Urothelium cell line (cell line): ENCODE measurements at places on chromosomes 5 and 9.

DNA sequence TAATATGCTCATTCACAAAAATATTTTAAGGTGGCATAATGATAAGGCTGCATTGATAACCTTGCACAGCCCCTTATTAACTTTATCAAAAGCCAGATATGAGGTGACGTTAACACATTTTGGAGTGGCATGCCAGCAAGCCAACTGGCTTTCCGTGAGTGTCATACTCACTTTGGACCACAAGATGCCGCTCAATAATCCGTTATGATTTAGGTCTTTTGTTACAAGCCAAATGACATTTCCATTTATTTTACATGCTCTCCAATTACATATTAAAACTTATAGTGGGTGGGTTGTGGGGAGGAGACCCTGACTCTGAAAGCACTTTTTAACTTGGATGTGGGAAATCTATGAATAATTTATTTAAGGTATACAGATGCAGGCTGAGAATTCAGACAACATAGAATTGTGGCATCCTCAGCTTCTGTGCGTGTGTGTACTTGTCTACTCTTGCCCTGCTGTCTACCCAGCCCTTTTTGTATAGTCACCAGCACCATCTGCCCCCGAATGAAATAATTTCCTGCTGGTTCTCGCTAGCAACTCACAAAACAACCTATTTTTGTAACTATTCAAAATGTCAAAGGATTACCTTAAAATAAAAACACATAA, 305.1 kb downstream of the PSAT1 start:
- DNase-seq, result peak; percentile 37

GRCh38 chr5:174352681-174353080, 307.2 kb downstream of the NSG2 start:
- no peak for DNase-seq

- DNase-seq, result no peak
Measured at GRCh38 chr5:127995556-127995955, 88.0 kb upstream of the SLC12A2 start.

DNA sequence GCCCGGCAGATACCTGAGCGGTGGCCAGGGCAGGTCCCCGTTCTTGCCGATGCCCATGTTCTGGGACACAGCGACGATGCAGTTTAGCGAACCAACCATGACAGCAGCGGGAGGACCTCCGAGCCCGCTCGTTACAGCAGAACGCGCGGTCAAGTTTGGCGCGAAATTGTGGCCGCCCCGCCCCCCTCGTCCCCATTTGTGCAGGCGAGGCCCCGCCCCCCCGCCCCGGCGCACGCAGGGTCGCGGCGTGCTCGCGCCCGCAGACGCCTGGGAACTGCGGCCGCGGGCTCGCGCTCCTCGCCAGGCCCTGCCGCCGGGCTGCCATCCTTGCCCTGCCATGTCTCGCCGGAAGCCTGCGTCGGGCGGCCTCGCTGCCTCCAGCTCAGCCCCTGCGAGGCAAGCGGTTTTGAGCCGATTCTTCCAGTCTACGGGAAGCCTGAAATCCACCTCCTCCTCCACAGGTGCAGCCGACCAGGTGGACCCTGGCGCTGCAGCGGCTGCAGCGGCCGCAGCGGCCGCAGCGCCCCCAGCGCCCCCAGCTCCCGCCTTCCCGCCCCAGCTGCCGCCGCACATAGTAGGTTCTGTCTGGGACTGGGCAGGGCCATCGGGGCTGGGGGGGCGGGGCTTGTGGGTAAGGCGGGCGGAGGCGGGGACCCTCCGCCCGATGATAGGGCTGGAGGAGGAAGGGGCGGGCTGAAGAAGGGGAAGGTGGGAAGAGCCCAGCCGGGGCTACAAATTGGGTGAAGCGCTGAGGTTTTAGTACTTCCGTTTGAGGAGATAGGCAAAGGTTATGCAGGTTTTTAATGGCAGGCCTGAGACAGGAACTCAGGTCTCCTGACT, at the start of the genes DHFR and MSH3:
TSS of gene DHFR (minus strand) at position 593 of the 840 bp plus-strand sequence. CDS start at position 99, 494 bp downstream.
TSS of gene MSH3 (plus strand) at position 262 of the 840 bp plus-strand sequence. CDS start at position 338, 76 bp downstream.
- DNase-seq, result peak; percentile 95

DNA sequence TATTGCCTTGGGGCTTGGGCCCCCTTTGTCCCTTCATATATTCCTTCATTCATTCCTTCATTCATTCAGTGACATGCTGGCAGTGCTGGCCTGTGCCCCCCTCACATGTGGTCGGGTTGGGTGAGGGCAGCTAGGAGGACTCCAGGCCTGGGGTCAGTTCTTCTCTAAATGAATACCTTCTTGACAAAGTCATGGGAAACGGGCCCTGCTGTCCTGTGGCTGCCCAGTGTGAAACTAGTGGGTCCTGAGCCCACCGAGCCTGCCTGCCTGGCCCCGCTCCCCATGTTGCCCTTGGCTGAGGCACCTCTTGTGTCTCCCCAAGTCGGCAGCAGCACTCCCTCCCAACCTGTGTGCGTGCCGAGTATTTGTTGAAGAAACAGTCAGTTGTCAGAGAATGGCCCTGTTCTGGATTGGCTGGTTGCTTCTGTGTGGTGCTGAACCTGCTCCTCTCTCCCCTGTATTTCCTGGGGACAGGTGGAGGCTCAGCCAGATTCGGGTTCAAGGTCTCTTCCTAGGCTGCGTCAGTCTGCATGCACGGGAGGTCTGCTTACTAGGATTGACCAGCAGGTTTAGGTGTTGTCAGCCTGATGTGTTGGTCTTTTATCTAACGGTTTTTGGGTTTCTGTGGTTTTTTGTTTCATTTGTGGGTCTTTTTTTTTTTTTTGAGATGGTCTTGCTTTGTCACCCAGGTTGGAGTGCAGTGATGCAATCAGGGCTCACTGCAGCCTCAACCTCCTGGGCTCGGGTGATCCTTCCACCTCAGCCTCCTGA, 3.0 kb upstream of the CEL start:
- no peak for DNase-seq

GRCh38 chr5:127744241-127744640, 41.0 kb downstream of the CCDC192 start:
- no peak for DNase-seq

DNA sequence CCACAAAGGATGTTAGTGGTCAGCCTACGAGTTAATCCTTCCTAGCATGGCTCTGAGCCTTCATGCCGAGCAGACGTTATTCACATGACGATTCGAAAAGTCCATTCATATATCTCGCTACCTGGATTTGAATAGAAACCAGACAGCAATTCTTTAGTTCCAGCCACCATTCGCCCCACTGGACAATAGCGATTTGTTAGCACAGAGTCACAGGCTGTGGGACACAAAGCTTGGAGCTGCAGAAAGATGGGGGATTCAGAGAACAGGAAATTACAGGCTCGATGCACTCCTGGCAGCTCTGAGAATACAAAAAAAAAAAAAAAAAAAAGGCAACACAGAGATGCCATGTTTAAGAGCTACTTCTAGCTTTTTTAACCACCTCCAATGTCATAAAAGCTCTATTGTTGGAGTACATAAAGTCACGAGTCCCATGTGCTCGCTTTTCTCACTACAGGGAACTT, 110.7 kb downstream of the NR6A1 start:
- DNase-seq, result peak; percentile 36

DNA sequence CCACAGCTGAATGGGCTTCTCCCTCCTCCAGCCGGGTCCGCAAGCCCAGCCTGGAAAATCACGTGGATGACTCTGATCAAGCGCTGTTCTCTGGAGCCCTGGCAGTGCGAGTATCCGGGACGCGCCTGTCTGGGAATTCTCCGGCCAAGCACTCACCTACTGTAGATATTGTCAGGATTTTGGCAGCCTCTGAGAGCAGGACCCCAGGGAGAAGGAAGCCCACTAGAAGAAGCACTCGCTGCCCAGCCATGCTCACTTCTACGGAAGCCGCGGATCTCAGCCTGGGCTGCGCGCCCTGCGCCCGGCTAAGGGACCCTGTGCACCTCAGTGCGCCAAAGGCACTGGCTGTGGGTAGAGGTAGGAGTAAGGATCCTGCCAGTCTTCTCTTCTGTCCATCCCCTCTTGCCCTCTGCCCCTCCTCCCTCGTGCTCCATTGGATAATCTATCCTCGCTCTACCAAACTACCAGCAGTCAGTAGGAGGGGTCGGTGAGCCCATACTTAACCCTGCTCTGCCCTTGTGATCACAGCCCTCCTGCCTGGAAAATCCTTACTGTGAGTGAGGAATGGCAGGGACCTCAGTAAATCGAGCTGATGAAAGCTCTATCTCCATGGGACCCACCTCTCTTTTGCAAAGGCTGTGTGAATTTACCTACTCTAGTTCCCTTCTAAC, at the start of gene UGT3A2:
TSS of gene UGT3A2 (minus strand) at position 343 of the 671 bp plus-strand sequence. CDS start at position 250, 93 bp downstream.
- no peak for DNase-seq

- no peak for DNase-seq
Measured at GRCh38 chr5:112165897-112166737, 253.0 kb downstream of the EPB41L4A start.

- DNase-seq, result peak; percentile 49
Measured at GRCh38 chr5:126339215-126339805, 83.9 kb upstream of the GRAMD2B start.

- DNase-seq, result no peak
Measured at GRCh38 chr9:28464481-28465216, 891.4 kb upstream of the C9orf72 start.

- peak; percentile 80 for DNase-seq
Measured at GRCh38 chr5:127229185-127229889, 61.3 kb upstream of the MEGF10 start.

- DNase-seq, result no peak
Measured at GRCh38 chr5:71533142-71533541, 54.0 kb upstream of the MCCC2 start.

GRCh38 chr5:181042722-181043121, 2.7 kb downstream of the BTNL9 start:
- DNase-seq, result no peak

DNA sequence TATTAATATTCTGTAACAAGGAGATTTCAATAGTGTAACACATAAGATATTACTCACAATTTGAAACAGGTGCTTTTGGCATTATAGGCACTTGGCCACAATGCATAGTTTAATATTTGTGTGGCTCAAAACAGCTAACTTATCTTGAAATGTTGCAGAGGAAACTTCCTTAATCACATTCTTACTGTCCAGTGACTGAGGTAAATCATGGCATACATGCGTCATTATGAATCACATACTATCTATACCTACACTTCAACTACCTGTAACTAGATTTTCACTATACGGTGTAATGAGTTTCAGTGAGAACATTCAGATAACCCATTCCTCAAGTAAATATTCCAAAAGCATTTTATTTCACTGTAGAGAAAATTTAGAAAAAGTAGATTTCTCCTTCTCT, 218.8 kb downstream of the PDE4D start:
- no peak for DNase-seq
